ENCODE measurements at places on chromosomes 11 and 22. TPM values are rescaled to one million over a fixed set of nuclear protein-coding genes. Genes with fewer than 3 reads are reported as not detected.

DNA sequence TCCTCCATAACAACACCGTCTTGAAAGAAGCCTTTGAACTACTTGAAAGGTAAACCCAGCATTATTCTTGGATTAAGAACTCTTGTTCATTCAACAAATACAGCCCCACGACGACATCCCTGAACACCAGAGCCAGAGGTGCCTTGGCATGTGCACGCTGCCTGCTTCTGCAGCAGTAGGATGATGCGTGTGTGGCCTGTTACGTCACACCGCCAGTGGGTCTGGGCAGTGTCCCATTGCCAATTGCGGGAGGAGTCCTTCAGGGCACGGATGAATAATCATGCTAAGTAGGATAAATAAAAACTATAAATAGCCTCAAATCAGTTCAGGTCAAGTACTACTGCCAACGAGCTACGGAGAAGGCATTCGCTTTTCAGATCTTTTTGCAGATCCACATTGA lies 380.5 kb downstream of the SHANK2 start:
- H3K27me3 ChIP-seq = peaks cover 20% of the 10 kb centered on the region
- DNase-seq = no peak
- H3K36me3 ChIP-seq = no peaks in the 10 kb centered on the region
- no peak overlapping the region for H3K4me3 ChIP-seq

DNA sequence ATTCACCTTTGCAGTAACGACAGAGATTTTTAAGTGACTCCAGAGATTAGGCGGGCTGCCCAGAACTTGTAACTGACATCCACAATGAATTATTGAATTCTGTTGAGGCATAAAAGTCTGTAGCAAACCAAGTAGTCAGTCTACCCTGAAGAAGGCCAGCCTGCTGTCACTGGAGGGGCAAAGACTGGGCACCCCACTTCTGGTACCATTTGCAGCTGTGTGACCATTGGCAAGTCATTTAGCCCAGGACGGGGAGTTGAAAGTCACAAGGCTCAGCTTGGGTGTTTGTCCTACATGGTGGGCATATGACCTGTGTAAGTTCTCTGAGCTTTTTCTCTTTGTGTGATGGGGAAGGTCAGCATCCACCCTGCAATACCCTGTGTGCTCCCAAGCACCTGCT lies 119.4 kb downstream of the ARHGAP8 start:
- no peak overlapping the region for H3K27ac ChIP-seq
- H3K27me3 ChIP-seq = no peaks in the 10 kb centered on the region
- H3K36me3 ChIP-seq = no peaks in the 10 kb centered on the region
- no peak overlapping the region for H3K4me3 ChIP-seq

Gene SYT9
- total RNA-seq = 0.09 TPM

- no peak overlapping the region for H3K4me3 ChIP-seq
- DNase-seq = no peak
- H3K4me1 ChIP-seq = no peaks in the 10 kb centered on the region
- H3K36me3 ChIP-seq = no peaks in the 10 kb centered on the region
Observed at GRCh38 chr11:36139767-36140166, 149.5 kb downstream of the COMMD9 start.

DNA sequence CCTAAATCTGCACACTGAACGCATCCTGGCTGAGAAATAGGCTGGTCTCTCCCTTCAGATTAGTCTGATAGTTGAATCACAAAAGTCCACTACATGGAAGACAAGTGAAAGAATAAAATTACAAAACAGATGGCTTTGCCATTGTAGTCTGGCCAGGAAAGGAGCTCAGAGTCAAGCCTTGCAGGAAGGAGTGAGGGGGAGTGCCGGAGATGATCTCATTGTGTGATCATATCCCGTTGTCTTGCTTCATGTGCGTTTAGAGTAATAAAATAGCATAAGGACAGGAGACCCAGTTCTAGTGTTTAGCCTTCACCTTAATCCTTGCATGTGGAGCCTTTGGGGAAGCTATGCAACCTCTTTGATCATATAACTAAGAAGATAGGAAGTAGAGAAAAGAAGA lies 666.7 kb upstream of the RAG2 start:
- DNase-seq = no peak
- H3K36me3 ChIP-seq = no peaks in the 10 kb centered on the region
